ENCODE measurements at places on chromosomes 7 and 10.

GRCh38 chr7:91603707-91604106, 276.8 kb downstream of the MTERF1 start:
- DNase-seq, result no peak

- no peak for DNase-seq
These were observed 27.5 kb upstream of the EZH2 start for GRCh38 chr7:148911626-148912025.

GRCh38 chr10:60086862-60087261, 180.5 kb upstream of the CCDC6 start:
- no peak for DNase-seq

DNA sequence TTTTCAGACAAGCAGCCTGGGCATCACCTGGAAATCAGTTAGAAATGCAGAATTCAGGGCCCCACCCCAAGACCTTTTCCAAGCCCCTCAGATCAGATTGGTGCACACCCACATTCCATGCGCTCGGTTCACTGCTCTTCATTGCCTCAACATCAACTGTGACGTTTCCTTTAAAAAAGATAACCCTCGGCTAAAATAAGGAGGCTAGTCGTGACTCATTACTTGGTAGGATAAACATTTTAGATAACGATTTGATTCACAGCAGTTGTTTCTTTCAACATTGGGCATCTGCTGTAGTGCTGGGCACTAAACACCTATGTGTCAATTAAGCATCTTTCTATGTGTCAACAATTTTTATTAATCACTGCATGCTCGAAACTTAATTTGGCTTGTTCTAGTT, 191.1 kb upstream of the LRGUK start:
- no peak for DNase-seq

Data from stimulated activated CD4-positive, alpha-beta T cell treated with anti-CD3 and anti-CD28 coated beads, TNF-alpha, amount 100 ng/mL, for 4 hours (primary cell).